Activated naive CD8-positive, alpha-beta T cell treated with anti-CD3 and anti-CD28 coated beads, Interleukin-2, amount 10 ng/mL, durations not matched to agents 7 days and 5 days (primary cell): ENCODE measurements at places on chromosomes 5 and 9. TPM values are rescaled to one million over a fixed set of nuclear protein-coding genes. Genes with fewer than 3 reads are reported as not detected.
A peak's percentile ranks its signal among the peaks of the same experiment; 100 is the strongest.

The CD274 gene
- 9.8 TPM for total RNA-seq

The SYNPO gene
- 0.28 TPM for total RNA-seq

The LYSMD3 gene
- total RNA-seq = 22.0 TPM

The CETN3 gene
- total RNA-seq = 28.7 TPM

The DIPK1B gene
- total RNA-seq = not detected

The FRRS1L gene
- not detected for total RNA-seq

The ROPN1L gene
- total RNA-seq = 1.4 TPM

The ZFP37 gene
- total RNA-seq = 1.8 TPM

The SEMA5A gene
- total RNA-seq = 0.14 TPM

The PLPP6 gene
- total RNA-seq = 11.8 TPM

The PAEP gene
- total RNA-seq = not detected

The NR3C1 gene
- total RNA-seq = 102 TPM

The PCDHGA1 gene
- 0.31 TPM for total RNA-seq

The PCDH1 gene
- not detected for total RNA-seq

The ABHD17B gene
- total RNA-seq = 25.6 TPM

- no peak overlapping the region for H3K4me3 ChIP-seq
- no peak overlapping the region for H3K27ac ChIP-seq
- H3K4me1 ChIP-seq = no peaks in the 10 kb centered on the region
- no peaks in the 10 kb centered on the region for H3K36me3 ChIP-seq
- H3K27me3 ChIP-seq = peaks cover 2% of the 10 kb centered on the region
Measured at GRCh38 chr5:142678529-142678928, 7.4 kb downstream of the FGF1 start.

DNA sequence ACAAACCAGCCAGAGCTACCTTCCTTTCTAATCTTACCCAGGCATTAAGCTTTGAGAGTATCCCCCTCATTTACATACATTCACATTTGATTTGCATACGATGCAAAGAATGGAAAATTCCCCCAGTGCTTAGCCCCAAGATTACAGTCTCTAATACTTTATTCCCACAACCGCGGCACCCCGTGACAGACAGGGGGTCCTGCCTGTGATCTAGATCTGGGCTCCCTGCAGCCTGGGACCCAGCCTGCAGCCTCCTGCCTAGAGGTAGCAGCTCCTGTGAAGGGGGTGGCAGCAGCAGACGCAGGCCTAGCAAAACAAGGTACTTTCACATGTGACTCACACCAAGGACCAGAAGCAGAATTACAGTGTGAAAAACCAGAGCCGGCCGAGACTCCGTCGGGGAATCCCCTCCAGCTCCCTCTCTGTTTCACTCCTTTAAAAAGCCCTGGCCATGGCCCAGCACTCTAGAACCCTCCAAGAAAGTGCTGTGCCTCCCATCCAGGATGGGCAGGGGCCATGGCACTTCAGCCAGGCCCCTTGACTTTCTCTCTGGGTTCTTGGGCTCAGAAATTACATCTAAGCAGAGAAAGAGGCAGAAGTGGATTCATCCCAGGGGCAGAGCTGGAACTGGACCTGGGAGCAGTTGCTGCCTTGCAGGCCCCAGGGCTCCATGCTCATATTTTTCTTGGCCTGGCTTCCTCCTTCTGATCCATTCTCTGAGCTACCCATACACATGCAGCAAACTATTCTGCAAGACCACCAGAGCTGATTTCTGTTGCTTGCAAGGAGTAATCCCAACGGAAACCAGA, 14.0 kb upstream of the TCF7 start:
- H3K4me1 ChIP-seq = peaks cover 62% of the 10 kb centered on the region
- peak overlapping the region; percentile 63 for H3K4me3 ChIP-seq
- H3K27ac ChIP-seq = peak overlapping the region; percentile 94
- no peaks in the 10 kb centered on the region for H3K27me3 ChIP-seq

DNA sequence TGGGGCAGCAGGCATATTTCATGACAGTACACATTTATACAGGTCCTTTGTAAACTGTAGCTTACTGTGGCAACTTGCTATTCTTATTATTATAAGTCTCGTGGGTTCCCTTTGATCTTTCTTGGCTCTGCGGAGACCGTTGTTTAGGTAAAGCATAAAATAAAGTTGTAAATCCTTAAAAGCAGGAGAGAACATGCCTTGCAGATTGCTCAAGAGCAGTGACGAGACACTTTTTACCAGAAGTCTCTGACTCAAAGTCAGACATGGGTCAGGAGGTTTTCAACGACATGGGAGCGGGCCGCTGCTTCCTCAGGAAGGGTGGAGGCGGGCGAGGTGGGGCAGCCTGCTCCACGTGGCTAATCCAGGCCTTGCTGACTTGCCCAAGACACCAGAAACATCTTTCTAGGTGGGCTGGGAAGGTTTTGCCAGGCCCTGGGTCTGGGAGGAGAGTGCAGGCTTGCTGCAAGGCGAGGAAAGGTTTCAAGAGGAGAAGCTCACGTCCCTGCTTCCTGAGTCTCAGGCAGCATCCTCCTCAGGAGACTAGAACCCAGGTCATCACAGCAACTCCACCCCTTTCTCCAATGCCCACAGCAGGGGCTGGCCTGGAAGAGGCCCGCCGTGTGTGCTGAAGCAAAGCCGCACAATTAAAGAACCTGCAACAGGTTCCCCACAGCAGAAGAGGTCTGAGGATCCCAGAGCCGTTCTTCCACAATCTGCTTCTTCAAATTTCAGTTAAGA, 6.5 kb downstream of the TBC1D2 start:
- peaks cover 10% of the 10 kb centered on the region for H3K4me1 ChIP-seq
- H3K27ac ChIP-seq = no peak overlapping the region
- DNase-seq = no peak
- peaks cover 1% of the 10 kb centered on the region for H3K27me3 ChIP-seq

DNA sequence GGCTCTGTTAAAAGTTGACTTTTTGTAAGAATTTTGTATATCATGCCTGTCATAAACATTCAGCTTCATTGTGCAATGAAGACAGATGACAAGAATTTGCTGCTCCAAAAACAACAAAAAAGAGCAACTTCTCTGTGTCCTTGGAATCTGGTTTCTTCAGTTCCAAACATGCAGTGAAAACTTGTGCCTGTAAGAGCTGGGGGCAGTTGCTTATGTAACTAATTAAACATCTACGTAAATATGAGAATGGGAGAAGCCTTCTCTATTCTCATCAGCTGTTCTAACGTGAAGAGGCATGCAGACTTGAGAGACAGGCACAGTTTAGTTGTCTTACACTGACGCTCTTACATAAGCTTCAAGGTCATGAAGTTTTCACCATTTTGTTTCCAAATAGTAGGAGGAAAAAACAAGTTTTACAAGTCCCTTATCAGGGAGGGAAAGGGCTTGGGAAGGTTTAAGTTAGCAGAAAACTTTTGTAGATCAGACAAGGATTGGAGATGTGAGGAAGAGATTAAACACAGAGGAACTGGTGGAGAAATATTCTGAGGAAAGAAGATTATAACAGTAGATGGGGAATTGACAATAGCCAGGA, 170.4 kb downstream of the RFK start:
- peaks cover 5% of the 10 kb centered on the region for H3K27me3 ChIP-seq
- no peak overlapping the region for H3K27ac ChIP-seq
- no peaks in the 10 kb centered on the region for H3K4me1 ChIP-seq
- no peaks in the 10 kb centered on the region for H3K36me3 ChIP-seq
- H3K4me3 ChIP-seq = no peak overlapping the region
- DNase-seq = no peak

GRCh38 chr5:122319897-122320296, 7.9 kb downstream of the SNCAIP start:
- no peaks in the 10 kb centered on the region for H3K4me1 ChIP-seq
- no peaks in the 10 kb centered on the region for H3K36me3 ChIP-seq
- H3K27me3 ChIP-seq = no peaks in the 10 kb centered on the region

DNA sequence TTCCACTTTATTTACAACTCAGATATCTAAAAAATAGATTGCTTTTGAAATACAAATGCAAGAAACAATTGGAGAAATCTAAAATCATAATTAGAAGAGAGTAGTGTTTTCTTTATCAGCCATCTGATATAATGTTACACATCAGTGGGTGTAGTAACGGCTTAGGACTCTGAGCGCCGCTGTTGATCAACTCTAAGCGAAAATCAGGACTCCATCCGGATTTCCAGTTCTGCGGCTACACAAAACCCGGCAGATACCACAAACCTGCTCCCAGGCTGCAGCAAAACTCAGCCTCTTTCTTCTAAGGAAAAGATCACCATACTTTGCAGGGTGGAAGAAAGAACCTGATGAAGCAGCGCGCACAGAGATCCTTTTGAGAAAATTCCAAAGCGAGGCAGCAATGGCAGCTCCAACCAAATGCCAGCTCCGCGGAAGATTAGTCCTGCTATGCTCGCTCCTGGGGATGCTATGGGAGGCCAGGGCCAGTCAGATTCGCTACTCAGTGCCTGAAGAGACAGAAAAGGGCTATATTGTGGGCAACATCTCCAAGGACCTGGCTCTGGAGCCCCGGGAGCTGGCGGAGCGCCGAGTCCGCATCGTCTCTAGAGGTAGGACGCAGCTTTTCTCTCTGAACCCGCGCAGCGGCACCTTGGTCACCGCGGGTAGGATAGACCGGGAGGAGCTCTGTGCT, at the start of gene PCDHGA9:
TSS of gene PCDHGA9 (plus strand) at position 226 of the 691 bp plus-strand sequence. CDS start at position 401, 175 bp downstream.
- peak within 1 kb of the TSS; percentile 28 for H3K4me3 ChIP-seq
- H3K36me3 ChIP-seq = peaks cover 2% of the 10 kb centered on the region
- peaks cover 59% of the 10 kb centered on the region for H3K27me3 ChIP-seq
- H3K27ac ChIP-seq = no peak within 1 kb of the TSS

GRCh38 chr5:124079062-124079461, 567.1 kb downstream of the CSNK1G3 start:
- H3K36me3 ChIP-seq = no peaks in the 10 kb centered on the region
- no peak overlapping the region for H3K4me3 ChIP-seq
- no peak for DNase-seq
- H3K4me1 ChIP-seq = no peaks in the 10 kb centered on the region
- no peaks in the 10 kb centered on the region for H3K27me3 ChIP-seq

- no peak overlapping the region for H3K4me3 ChIP-seq
- H3K4me1 ChIP-seq = no peaks in the 10 kb centered on the region
- H3K27ac ChIP-seq = no peak overlapping the region
Measured at GRCh38 chr5:158940977-158941376, 158.7 kb downstream of the EBF1 start.

GRCh38 chr9:114484854-114485443, 20.3 kb downstream of the WHRN start:
- H3K27ac ChIP-seq = peak overlapping the region; percentile 64
- peak overlapping the region; percentile 4 for H3K4me3 ChIP-seq
- H3K36me3 ChIP-seq = no peaks in the 10 kb centered on the region
- no peak for DNase-seq
- H3K27me3 ChIP-seq = no peaks in the 10 kb centered on the region

- H3K4me1 ChIP-seq = no peaks in the 10 kb centered on the region
- H3K36me3 ChIP-seq = no peaks in the 10 kb centered on the region
- peaks cover 9% of the 10 kb centered on the region for H3K27me3 ChIP-seq
- H3K27ac ChIP-seq = no peak overlapping the region
- DNase-seq = no peak
- no peak overlapping the region for H3K4me3 ChIP-seq
Measured at GRCh38 chr5:41707853-41708603, 162.2 kb downstream of the OXCT1 start.

- no peaks in the 10 kb centered on the region for H3K36me3 ChIP-seq
- peaks cover 30% of the 10 kb centered on the region for H3K27me3 ChIP-seq
- H3K4me3 ChIP-seq = peak overlapping the region; percentile 17
- H3K27ac ChIP-seq = peak overlapping the region; percentile 65
Measured at GRCh38 chr9:136658849-136659535, 3.7 kb upstream of the EGFL7 start.

GRCh38 chr5:111685969-111686368, 71.0 kb downstream of the NREP start:
- DNase-seq = no peak
- H3K4me3 ChIP-seq = no peak overlapping the region
- no peaks in the 10 kb centered on the region for H3K27me3 ChIP-seq
- no peak overlapping the region for H3K27ac ChIP-seq

DNA sequence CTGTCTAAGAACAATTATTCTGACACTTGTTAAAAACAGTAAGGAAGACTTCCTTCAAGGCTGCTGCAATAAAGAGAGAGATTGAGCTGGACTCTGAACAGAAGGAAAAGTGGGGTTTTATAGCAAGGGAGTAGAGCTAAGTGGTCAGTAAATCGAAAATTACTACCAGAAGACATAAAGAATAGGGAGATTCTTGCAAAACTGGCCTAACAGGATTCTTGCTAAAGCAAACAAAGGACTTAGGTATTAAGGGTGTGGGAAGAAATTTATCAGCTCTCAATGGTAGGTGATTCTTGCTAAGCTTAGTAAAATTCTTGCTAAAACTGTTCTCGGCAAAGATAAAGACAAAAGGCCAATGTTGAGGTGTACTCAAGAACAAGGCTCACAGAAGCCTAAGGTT, 300.5 kb downstream of the SLCO4C1 start:
- no peak for DNase-seq
- H3K27me3 ChIP-seq = no peaks in the 10 kb centered on the region
- H3K4me1 ChIP-seq = no peaks in the 10 kb centered on the region
- no peak overlapping the region for H3K27ac ChIP-seq
- H3K36me3 ChIP-seq = no peaks in the 10 kb centered on the region

- no peaks in the 10 kb centered on the region for H3K4me1 ChIP-seq
- H3K27ac ChIP-seq = no peak overlapping the region
- no peaks in the 10 kb centered on the region for H3K36me3 ChIP-seq
- peaks cover 7% of the 10 kb centered on the region for H3K27me3 ChIP-seq
Measured at GRCh38 chr5:91632871-91633270, 249.8 kb upstream of the ARRDC3 start.

GRCh38 chr5:117235786-117236185, 661.2 kb upstream of the SEMA6A start:
- no peaks in the 10 kb centered on the region for H3K4me1 ChIP-seq
- H3K27ac ChIP-seq = no peak overlapping the region
- H3K27me3 ChIP-seq = no peaks in the 10 kb centered on the region
- no peaks in the 10 kb centered on the region for H3K36me3 ChIP-seq

GRCh38 chr9:3479514-3480352, 46.1 kb downstream of the RFX3 start:
- DNase-seq = no peak
- peaks cover 32% of the 10 kb centered on the region for H3K4me1 ChIP-seq
- peaks cover 35% of the 10 kb centered on the region for H3K36me3 ChIP-seq
- H3K27ac ChIP-seq = no peak overlapping the region

DNA sequence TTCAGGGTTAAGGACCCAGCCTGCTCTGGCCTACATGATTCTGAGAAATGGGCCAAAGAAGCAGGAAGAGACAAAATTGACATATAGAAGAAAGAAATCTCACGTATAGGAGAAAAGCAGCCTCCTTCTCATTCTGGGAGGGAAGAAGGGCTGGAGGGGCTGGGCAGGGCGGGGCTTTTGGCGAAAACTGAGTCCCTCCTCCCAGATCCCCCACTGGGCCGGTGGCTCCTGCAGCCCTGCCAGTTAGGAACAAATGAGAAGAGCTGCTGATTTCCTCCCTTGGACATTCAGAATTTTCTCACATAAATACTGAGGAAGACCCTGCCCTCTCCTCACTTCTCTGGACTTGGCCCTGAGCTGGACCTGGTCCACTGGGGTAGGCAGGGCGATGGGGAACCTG, at the start of gene WNT8A:
TSS of gene WNT8A (plus strand) at position 332 of the 400 bp plus-strand sequence. CDS start 95 bp downstream, outside the sequence.
- H3K27me3 ChIP-seq = no peaks in the 10 kb centered on the region
- H3K36me3 ChIP-seq = no peaks in the 10 kb centered on the region
- H3K4me1 ChIP-seq = peaks cover 19% of the 10 kb centered on the region
- H3K4me3 ChIP-seq = no peak within 1 kb of the TSS
- no peak for DNase-seq

GRCh38 chr9:99030092-99030511, 74.8 kb upstream of the TGFBR1 start:
- H3K4me1 ChIP-seq = peaks cover 29% of the 10 kb centered on the region
- peaks cover 10% of the 10 kb centered on the region for H3K36me3 ChIP-seq
- no peak overlapping the region for H3K27ac ChIP-seq
- H3K27me3 ChIP-seq = peaks cover 2% of the 10 kb centered on the region
- no peak for DNase-seq
